Fibroblast of mammary gland (primary cell): ENCODE measurements at places on chromosomes 2 and 18.

DNA sequence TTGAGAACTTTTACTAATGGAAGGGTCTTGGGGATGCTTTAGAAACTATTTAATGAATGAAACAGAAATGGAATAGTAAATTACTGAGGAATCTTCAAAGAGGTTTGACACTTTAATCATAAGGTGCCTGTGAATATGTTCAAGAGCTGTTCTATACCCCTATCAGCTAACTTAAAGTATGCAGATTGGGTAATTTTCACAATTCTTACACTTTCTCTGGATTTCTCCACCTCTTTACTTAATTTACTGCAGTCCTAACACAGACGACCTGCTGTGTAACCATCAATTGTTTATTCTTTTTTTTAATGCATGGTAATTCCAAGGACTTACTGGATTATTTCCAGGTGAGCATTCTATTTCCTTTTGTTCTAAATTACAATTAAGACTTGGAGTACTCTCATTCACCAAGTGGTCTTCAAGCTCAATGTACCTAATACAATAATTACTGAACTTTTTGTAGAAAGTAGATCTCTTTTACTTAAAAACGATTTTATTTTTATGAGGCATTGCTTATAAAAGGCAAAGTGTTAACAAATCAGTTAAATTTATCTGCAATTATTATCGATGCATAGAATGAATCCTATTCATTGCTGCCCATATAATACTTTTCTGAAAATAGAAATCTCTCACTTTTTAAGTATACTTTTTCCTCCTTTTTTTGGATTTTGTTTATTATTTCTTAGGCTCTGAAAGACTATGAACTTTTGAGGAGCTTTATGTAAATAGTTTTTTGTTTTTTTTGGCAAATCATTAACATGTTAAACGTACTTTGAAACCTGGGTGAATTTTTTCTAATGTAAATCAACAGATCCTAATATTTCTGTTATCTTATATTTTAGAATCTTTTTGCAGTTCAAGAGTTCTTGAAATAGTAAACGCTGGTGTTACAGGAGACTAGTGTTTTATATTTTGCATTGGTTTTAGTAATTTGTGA, 5.5 kb downstream of the VSNL1 start:
- DNase-seq, result no peak

DNA sequence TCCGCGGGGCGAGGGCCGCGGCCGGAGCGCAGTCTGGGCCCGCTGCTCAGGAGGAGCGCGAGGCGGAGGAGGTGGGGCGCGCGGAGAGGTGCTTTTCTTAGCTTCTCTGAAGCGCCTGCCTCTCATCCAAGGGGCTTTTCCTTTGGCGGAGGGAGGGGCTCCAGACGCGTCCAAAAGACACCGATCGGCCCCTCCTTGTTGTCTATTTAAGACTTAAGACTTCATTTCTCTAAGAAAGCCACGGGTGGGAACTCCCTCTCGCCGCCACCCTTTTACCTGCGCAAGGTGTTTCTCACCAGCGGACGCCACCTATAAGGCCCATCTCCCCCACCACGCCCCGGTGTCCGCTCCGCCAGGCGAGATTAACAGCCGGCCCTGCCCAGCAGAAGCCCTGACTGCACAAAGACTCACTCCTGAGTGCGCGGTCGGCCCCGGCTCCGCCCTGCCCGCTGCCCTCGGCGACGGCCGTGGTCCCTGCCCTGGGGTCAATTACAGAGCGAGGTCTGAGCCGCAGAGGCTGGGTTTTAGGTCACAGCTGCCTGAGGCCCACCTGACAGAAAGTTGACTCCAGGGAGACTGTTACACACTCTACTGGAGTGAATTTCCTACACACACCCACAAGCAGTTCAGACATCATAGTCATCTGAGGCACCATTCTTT, at the start of gene DSC2:
Gene DSC2, minus strand, starts transcription at position 397 of the 660 bp plus-strand sequence. CDS start 450 bp downstream, outside the sequence.
- DNase-seq, result no peak

DNA sequence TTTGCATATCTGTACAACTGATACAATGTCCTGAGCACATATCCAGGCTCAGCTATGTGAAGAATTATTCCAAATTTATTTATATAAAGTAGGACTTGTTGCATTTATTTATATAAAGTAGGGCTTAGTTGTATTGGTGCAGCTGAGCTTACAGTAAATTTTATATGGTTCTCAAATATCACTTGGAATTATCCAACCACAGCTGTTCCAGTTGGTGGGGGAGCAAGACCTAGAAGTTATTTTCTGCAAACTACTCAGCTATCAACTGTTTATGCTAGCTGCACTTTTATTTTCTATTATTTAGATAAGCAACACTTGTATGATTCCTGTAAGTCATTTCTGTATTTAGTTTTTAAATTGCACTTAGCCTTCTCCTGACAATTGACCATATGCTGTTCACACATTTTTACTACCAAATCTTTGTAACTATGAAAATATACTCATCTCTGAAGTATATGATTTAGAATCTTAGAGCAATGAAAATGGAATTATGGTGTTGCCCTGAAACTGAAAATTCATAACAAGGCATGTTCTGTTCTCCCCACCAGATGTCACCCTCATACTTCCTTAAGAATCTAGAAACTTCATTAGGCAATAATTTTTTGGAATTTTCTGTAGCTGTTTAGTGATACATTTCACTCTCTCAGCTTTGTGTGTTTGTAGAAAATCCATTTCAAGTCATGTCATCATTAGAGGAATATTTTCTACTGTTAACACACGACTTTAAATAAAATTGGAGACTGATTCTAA, 157.0 kb upstream of the CBLN2 start:
- peak; percentile 26 for DNase-seq

DNA sequence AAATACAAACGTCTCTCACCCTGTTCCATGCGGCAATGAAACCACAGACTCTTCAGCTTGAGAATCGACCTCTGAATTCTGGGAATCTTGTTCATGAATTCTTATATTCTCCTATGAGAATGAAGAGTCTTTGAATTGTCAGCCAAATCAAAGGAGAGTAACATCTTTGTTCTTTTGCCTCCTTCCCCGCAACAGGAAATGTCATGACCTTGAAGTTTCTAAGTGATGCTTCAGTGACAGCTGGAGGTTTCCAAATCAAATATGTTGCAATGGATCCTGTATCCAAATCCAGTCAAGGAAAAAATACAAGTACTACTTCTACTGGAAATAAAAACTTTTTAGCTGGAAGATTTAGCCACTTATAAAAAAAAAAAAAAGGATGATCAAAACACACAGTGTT, 21.8 kb downstream of the TNFAIP6 start:
- DNase-seq, result peak; percentile 81

GRCh38 chr2:240255811-240256703, 115.6 kb upstream of the OTOS start:
- DNase-seq, result no peak

DNA sequence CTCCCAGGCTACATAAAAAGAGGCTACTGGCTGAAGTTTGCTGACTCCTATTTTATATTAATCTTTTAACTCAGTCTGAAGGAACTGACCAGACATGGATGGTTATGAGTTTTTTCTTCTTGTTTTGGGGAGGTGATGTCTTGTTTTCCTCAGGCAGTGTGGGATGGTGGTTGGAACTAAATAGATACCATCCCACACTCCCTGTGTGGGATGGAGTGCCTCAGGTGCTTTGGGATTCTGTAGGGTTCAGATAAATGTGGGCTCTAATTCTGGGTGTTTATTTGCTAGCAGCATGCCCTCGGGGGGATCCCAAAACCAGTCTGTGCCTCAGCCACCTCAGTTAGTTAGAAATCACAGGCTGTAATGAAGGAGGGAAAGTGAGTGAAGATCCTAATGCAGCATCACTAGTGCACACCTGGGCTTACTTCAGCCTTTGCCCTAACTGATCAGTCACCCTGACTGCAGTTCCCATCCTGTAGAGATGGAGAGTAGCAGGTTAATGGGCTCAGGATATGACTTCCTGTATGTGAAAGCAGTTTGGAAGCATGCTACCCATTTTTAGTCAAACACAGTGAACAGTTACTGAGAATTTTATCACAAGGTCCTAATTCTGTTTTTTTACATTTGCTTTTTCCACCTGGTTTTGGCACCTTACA, 132.2 kb downstream of the SPTBN1 start:
- DNase-seq, result no peak
